ENCODE measurements at places on chromosomes 16 and 17. TPM values are rescaled to one million over a fixed set of nuclear protein-coding genes. Genes with fewer than 3 reads are reported as not detected.

TMEM114 gene
- total RNA-seq = not detected

CSH1 gene
- not detected for total RNA-seq

WNT9B gene
- total RNA-seq = not detected

MMP25 gene
- total RNA-seq = 2.5 TPM

RUNDC3A gene
- 0.61 TPM for total RNA-seq

CTRB2 gene
- 10.0 TPM for total RNA-seq

SLC6A2 gene
- not detected for total RNA-seq

KRT39 gene
- not detected for total RNA-seq

ARMC5 gene
- 11.8 TPM for total RNA-seq

RTN4RL1 gene
- 3.7 TPM for total RNA-seq

TBC1D3I gene
- 0.17 TPM for total RNA-seq

NRN1L gene
- 1.4 TPM for total RNA-seq

RBFOX1 gene
- not detected for total RNA-seq

CCDC200 gene
- total RNA-seq = not detected

TEKT5 gene
- total RNA-seq = 0.37 TPM

TRIM25 gene
- 135 TPM for total RNA-seq

SEZ6 gene
- 0.22 TPM for total RNA-seq

PSMD3 gene
- 152 TPM for total RNA-seq

SLC46A1 gene
- total RNA-seq = 17.8 TPM

VWA3A gene
- total RNA-seq = not detected

HLF gene
- 1.5 TPM for total RNA-seq

NETO2 gene
- total RNA-seq = 10.3 TPM

KRTAP9-8 gene
- not detected for total RNA-seq

NGFR gene
- total RNA-seq = 6.1 TPM

SYCE1L gene
- total RNA-seq = 25.7 TPM

TEX19 gene
- 2.1 TPM for total RNA-seq

C1QL1 gene
- 3.5 TPM for total RNA-seq

SLC52A1 gene
- total RNA-seq = not detected

IGSF6 gene
- not detected for total RNA-seq

EME2 gene
- 36.3 TPM for total RNA-seq

ARSG gene
- total RNA-seq = 17.1 TPM

ABCC6 gene
- total RNA-seq = 2.7 TPM

HS3ST2 gene
- total RNA-seq = not detected

HOXB6 gene
- 64.8 TPM for total RNA-seq

SLC38A8 gene
- total RNA-seq = not detected

ZMYND15 gene
- total RNA-seq = 2.8 TPM

SHBG gene
- total RNA-seq = not detected

METTL16 gene
- 37.6 TPM for total RNA-seq

CES1 gene
- total RNA-seq = 1.8 TPM

PMP22 gene
- 28.7 TPM for total RNA-seq

CHD9NB gene
- total RNA-seq = 1.2 TPM

ABCA3 gene
- 5.4 TPM for total RNA-seq

KLHL10 gene
- total RNA-seq = not detected

KCNH6 gene
- total RNA-seq = not detected

KRT16 gene
- total RNA-seq = 0.61 TPM

TOM1L2 gene
- 24.1 TPM for total RNA-seq

FOXJ1 gene
- total RNA-seq = 0.61 TPM

RDM1 gene
- total RNA-seq = 11.7 TPM
